Hepatic stellate cell (primary cell): ENCODE measurements at places on chromosomes 12 and 14.
A peak's percentile ranks its signal among the peaks of the same experiment; 100 is the strongest.

- DNase-seq = peak; percentile 21
Measured at GRCh38 chr12:122894193-122895121, 1.5 kb downstream of the VPS37B start.

GRCh38 chr14:53113989-53114388 is 39.1 kb downstream of the DDHD1 start:
- no peak for DNase-seq

DNA sequence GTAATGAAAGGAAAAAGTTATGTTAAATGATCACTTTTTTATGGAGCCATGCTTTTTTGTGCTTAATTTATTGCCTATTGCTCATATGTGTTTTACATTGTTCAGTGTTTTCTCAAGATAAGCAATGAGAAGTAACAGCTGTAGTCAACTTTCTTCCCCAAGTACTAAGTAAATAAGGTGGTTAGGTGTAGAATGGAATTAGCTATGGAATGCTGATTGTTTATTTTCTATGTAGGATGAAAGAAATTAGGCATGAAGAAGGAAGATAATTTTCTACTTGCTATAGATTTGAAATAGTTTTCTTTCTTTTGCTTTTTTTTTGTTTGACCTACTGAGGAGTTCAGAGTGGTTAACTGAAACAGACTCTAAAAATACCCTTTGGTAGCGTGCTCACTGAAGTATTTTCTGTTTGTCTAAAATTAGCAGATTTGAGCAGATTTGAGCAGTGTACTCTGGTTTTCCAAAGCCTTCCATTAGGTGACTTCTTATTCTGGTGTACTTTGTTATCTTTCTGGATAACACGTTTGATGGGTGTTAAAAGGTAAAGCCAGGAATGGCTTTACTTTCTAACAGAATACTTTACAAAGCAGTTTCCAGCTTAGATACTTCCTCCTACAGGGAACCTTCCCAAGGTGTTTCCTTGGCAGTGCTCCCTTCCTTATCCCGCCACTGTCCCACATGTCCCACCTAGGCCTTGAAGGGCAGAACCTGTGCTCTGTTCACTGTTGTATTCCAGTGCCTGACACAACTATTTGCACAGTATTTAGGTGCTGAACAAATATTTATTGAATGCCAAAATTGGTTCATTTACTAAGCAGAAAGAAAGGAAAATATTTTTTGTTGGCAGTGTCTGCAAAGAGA is 56.0 kb downstream of the RASSF3 start:
- DNase-seq = no peak

DNA sequence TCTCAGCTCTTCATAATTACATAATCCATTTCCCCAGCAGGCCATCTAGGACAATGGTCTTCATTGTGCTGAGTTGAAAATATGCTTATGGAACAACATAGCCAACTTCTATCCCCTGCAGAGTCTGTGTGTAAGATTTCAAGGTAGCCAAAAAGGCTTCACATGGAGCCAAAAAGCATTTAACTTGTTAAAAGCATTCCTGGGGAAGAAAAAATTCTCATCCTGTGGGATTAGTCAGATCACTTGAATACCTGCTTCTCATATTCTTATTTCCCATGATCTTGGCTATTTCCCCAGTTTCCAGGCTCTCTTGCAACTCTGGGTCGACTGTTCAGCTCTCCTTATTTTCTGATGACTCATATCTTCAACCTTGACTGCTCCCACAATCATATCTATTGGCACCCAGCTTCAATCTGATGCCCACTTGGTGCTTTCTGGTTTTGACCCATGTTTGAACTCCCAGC is 178.9 kb downstream of the KLHL28 start:
- no peak for DNase-seq

DNA sequence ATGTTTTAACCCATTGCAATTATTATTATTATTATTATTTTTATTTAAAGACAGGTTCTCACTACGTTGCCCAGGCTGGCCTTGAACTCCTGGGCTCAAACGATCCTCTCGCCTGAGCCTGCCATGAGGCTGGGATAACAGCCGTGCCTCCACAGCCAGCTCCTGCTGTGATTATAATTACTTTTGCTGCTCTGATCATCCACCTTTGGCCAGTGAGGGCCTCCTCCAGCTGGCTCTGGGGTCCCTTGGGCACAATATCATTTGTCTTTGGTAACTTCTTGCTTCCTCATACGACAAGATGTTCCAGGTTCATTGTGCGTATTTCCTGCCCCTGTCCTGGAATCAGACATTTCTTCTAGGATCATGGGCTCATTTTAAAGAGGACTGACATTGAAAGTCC is 28.4 kb downstream of the LRTM2 start:
- DNase-seq = no peak

- DNase-seq = no peak
Measured at GRCh38 chr12:131720241-131720640, 9.4 kb downstream of the SFSWAP start.

DNA sequence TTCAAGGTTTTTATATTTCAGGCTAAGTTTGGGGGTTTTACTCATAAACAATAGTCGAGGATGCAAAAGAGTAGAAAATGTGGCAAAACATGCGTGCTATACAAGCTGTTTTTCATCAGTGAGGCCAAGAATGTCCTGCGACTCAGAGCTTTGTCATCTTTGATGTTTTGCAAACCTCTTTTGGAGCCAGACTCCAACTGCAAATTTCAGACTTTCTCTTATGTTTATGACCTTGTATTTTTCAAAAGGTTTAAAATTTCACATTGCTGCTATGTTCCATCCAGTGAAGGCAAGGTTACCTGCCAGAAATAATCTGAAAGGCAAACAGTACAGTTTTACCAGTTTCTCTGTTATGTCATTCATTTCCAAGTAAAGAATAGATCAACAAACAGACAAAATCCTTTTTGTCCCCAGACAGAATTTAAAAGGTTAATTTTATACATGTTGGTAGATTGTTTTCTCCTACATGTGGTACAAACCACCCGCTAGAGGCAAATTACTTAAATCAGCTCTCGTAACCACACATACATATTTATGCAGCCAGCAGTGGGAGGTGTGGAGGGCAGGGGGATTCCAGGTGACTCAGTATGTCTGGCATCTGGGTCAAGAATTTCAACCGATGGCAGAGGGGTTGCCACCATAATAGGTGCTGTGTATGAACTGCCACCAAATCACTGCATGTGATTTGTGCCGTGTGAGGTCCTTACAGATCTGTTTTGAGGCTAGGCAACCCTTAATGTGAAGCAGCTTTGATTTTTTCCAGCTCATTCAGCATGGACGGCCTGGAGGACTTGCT is 119.8 kb upstream of the CPM start:
- DNase-seq = peak; percentile 36

DNA sequence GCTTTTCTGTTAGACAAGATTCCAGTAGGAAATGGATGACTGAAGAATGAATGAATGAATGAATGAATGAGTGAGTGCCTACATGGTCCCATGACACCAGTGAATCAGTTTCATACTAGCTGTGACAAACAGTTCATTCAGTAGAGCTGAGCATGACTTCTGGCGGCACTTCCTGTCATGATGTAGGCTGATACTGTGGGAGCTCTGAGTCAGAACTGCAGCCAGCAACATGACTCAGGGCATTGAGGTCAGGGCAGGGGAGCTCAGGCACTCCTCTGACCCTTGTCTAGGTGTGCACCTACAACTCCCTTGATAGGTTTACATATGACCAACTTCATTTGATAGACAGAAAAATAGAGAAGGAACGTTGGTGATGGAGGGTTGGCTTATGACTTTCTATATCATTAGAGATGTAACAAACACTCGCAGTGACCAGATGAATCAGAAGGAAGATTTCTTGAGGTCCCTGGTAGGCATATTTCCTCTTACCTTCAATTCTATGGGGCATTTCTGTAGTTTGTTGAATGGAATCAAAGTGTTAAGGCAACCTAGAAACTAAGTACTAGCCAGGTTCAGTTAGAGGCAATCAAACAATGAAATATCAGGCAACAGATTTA is 139.3 kb upstream of the ARHGAP5 start:
- DNase-seq = peak; percentile 64

GRCh38 chr12:89384807-89385206 is 32.5 kb upstream of the DUSP6 start:
- no peak for DNase-seq

- DNase-seq = peak; percentile 46
Measured at GRCh38 chr12:27940756-27941402, 31.7 kb downstream of the PTHLH start.

DNA sequence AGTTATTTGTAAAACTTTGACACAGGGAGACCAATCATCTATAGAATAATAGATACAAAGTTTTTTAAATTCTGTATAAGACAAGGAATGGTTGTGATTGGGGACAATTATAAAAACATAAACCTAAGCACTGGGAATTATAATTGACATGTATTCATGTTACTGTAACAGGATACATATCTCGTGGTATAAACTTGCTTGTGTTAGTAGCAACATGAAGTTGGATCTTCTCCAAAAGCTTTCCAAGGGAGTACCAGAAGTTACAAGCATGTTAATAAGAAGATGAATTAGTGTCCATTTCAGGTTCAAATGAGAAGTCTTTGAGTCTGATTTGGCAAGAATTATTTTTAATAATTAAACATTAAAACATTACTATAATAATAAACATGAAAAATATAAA is 42.2 kb downstream of the CDKL1 start:
- no peak for DNase-seq

- no peak for DNase-seq
Measured at GRCh38 chr14:102565331-102565887, 27.0 kb upstream of the RCOR1 start.

DNA sequence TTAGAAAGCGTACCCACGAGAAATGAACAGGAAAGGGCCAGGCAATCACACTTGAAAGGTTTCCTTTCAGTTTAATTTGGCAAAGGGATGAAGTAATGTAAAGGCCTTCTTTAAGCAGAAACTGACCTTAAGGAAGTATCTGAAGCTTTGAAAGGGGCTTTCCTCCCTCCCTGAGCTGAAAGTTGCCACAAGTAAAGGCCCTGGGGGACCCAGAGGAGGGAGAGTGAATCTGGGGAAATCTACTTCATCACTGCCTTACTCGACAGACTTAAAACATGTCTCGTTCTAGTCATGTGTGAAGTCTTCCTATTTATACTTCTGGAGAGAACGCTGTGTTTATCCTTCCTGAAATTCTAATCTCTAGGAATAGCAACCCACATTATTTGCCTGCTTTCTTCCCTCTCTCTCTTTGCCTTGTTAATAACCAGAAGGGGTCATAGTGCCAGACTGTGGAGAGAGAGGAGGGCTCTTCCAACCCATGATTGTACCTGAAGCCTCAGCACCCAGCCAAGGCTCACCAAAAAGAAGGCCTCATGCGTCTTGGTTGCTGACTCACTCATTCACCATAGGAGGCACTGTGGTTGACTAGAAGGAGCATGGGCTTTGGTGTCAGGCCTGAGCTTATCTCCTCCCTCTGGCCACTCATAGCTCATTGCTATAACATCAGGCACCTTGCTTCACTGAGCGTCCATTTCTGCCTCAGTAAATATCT is 10.2 kb upstream of the GPX2 start:
- DNase-seq = no peak

- no peak for DNase-seq
Measured at GRCh38 chr14:32102152-32102787, 25.2 kb downstream of the ARHGAP5 start.

DNA sequence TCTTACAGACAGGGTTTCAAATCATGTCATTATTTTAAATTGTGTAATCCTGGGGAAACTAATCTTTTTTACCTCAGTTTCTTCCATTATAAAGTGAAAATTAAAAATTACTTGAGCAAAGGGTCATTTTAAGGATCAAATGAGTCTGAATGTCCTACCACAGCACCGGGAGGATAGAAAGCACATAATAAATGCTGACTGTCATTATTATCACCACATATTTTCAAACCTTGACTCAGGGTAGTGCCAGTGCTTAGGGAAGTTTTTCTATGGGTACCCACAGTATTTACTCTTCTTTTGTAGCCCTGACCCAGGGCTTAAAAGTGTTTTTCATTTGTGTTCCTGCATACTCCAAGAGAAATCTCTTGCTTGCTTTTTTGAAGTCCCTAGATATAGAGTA is 60.5 kb downstream of the KCNMB4 start:
- DNase-seq = no peak

DNA sequence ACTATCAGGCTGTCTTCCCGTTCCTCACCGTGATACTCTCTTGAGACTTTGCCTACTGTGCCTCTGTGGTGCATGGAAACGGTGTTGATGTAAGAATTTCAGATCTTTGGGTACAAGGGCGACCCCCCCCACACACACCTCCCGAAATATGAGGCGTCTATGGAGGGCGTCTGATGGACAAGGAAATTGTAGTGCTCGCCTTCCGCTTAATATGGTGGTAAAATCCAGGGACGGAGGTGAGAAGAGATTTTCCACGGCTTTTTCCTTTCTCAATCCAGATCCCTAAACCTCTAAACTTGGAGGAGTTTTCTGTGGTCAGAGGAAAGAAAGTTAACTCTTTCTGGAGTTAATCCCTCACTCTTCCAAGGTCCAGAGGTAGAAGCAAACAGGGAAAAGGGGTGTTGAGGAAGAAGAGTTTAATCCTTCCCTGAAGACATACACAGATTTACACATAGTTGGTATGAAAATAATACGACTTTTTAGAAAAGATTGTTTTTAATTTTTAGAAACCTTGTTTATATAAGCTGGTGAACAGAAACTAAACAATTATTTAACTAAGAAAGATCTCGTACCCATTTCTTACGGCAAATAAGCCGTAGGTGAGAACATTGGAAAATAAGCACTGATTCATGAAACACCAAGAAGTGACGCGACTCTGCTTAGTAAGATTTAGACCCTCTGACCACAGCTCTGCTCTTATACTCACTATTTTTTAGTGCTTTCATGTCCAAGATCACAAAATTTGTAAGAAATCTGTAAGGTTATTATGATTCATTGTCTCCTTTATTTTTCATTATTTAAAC is 23.1 kb upstream of the RNASE12 start:
- no peak for DNase-seq
